Motor neuron (in vitro differentiated cells): ENCODE measurements at places on chromosomes 3 and 15.

DNA sequence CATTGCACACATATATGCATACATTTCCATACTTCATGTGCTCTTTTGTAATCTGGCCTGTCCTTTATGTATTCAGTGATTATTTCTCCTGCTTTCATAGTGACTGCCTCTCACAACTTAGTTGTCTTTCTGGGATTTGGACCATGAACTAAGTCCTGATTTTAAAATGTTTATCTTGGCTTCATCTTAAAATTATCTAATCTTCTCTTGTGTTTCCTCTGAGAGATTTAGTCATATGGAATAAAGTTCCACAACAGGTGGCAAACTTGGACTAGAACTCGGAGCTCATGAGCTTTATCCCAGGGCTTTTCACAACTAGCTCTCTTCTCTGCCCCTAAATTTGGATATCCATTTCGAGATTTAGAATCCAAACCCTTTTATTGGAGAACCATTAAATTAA is 44.3 kb downstream of the U2SURP start:
- ATAC-seq, result peak; percentile 25

DNA sequence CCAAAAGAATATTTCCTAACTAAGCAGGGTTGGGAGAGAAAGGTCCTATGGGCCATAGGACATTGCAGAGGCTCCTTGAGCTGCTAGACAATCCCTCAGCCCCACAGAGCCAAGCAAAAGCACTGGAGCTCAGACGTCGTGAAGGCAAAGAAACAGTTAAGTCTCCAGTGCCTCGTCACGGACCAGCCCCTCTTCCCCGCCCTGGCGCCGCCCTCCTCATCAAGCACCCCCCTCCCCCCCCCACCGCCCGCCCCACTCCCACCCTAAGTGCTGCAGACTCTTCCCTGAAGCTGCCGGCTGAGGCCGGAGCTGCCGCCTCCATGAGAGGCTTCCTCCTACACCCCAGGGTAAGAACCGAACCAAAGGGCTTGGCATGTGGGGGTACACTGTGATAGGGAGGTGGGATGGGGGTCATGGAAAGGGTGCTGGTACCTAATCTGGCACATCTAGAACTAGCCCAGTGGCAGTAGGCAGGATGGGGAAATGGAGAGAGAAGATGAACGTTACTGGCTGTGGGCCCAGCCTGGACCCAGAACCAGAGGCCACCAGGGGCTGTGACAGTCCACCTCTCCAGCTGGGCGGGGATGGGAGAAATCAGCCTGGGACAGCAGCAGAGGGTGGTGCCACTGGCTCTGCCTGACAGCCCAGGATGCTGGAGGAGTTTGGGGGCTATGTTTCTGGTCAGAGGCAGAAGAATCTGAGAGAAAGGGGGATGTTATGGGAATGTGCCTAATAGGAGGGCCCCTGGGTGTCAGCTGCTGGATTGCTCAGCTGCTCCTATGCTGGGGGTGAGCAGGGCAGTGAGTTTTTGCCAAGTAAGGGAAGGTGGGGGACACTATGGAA is at the start of gene MAP1A:
Gene MAP1A (plus strand): TSS at position 255 of the 843 bp plus-strand sequence. CDS start 3,866 bp downstream, outside the sequence.
- peak; percentile 69 for ATAC-seq

DNA sequence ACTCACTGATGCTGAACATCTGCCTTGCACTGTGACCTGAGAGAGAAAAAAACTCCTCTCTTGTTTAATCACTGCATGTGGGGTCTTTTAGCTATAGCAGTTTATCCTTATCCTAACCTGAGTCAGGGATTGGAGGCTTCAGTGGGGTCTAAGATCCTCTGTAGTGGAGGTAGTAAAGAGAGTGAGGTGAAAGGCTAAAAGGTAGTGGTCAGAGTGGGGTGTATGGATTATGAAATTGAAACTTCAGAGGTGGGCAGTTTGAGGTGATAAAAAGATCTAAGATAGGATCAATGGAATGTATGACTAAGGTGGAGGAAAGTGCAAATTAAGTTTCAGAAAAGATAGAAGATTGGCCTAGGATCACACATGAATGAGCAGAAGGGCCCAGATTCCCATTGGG is 36.5 kb downstream of the DET1 start:
- ATAC-seq, result no peak

DNA sequence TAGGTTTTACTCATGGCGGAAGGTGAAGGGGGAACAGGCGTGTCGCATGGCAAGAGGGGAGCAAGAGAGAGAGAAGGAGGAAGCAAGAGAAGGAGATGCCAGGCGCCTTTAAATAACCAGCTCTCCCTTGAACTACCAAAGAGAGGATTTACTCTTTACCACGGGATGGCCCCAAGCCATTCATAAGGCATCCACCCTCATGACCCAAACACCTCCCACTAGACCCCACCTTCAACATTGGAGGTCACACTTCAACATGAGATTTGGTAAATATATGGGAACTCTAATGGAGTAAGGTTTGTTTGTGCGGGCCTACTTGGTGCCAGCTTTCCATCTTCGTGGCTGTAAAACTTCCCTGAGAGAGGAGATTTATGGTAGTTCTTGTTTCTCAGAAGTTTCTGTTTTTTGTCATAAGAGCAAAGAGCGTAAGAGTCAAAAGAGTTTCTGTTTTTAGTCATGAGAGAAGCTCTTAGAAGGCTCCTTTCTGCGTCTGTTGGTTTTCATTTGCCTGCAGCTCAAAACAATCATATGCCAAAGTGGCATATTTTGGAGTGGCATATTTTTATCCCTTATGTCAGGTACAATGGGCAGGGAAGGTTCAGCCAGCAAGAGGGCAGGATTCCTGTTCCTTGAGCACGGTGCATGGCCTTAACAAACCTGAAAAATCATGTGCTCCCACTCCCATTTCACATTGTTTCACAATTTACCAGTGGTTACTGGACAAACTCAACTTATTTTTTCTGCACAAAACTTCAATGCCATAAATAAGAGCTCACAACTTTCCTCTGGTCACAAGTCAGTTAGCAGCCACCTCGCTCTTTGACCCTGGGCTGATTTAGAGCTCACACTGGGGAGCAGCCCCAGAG is 12.5 kb downstream of the PML start:
- no peak for ATAC-seq

DNA sequence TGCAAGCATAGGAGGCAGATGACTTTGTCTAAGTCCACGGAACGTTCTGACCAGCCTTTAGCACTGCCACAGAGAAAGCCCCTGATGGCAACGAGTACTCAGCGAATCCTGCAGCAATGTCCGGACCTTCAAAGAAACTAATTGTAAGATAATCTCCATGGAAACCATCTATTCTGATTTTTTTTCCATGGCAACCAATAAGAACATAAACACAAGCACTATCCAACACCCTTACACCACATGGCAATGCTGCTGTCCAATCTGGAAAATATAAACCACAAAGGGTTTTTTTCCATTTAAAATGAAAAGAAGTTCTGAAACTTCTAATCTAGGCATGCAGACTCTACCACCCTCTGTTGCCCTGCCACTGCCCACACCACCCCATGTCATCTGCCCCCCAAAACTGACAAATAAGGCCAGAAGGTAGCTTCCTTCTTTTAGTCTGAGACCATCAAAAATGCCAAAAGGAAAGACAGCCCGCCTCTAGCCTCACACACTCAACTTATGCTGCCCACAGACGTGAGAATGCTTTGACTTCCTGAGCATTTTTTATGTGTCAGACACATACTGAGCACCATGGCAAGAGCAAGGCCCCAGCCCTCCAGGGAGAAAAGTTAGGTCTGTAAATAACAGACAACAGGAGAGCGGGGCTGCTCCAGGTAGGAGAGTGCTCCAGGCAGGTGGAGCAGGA is 44.5 kb downstream of the POC1A start:
- ATAC-seq, result no peak

- ATAC-seq, result no peak
These were observed 179.4 kb downstream of the SATB1 start for GRCh38 chr3:18245721-18246120.

DNA sequence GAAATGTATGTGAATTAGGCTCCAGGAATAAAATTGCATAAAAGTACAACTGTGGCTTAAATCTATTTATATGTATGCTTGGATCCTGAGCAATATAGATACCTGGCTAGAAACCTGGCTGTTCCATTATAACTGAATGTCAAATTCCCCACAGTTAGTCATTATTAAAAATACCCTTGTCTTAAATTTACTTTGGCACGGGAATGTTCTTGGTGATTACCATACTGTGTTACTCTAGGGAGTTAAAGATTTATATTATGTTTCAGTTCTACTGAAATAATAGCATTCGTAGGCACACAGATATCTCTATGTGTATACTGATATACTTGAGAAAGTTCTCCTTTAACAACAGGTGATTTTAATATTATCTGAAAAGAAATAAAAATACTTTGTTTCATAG is 394.1 kb downstream of the PTPRG start:
- no peak for ATAC-seq

GRCh38 chr15:93052090-93052879 is 36.7 kb downstream of the RGMA start:
- ATAC-seq, result peak; percentile 11

GRCh38 chr3:124300416-124300815 is 308.5 kb upstream of the ROPN1 start:
- no peak for ATAC-seq

GRCh38 chr15:75732809-75733451 is 20.3 kb upstream of the CSPG4 start:
- ATAC-seq, result peak; percentile 82

DNA sequence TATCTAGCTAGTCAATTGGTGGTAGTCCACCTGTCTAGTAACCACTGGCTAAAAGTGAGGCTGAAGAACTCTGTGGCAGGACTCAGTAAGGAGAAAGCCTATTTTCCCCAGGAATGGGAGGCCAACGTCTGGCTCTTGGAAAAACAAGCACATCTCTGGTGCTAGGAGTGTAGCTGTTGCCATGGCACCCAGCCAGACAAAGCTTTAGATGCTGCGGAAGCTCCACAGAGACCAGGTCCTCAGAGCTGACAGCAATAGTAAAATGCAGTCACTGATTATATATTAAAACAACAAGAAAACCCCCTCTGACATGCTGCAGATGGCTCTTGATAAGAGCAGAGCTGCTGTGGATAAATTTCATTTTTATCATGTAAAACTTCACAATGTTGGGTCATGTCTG is 124.9 kb upstream of the STRIT1 start:
- peak; percentile 85 for ATAC-seq

- ATAC-seq, result no peak
These were observed 194.8 kb downstream of the SSR3 start for GRCh38 chr3:156360083-156360482.

DNA sequence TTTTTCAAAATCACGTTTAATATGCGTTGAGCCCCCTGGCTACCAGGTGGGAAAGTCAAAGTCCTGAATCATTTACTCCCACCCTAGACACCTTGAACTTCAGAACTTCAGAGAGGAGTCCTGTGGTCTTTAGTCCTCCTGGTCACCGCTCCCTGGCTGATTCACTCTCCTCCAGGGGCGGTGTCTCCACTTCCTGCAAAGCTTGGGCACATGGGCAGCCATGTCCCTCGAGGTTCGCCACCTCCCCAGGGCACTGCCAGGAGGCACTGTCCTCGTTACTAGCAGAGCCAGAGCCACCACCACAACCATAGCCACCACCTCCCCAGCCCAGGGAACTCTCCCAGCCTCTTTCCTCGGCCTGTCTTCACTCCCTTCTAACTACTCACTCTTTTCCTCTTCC is 31.0 kb downstream of the LOXL1 start:
- no peak for ATAC-seq

GRCh38 chr3:170513642-170514041 is 72.2 kb downstream of the SLC7A14 start:
- ATAC-seq, result no peak

GRCh38 chr15:45414215-45414885 is 36.0 kb upstream of the GATM start:
- no peak for ATAC-seq

- no peak for ATAC-seq
These were observed 330.7 kb upstream of the TPM1 start for GRCh38 chr15:62711691-62712454.

DNA sequence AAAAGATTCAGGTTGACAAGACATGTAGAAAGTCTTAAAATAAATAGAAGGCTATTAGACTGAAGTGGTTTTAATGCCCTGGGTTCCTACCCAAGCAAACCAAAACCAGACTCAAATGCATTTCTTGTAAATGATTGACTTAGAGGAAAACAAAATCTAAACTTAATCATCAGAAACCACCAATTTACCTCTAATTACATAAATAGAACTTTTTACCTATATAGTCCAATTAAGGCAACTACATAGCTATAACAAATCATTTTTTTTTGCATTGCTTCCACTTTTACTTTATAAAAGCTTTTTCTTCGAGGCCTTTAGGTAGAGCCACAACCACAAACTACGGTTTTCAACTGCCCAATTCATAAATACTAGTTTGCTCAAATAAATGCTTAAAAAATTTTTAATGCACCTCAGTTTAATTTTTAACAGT is 231.3 kb upstream of the ARHGEF26 start:
- ATAC-seq, result no peak

DNA sequence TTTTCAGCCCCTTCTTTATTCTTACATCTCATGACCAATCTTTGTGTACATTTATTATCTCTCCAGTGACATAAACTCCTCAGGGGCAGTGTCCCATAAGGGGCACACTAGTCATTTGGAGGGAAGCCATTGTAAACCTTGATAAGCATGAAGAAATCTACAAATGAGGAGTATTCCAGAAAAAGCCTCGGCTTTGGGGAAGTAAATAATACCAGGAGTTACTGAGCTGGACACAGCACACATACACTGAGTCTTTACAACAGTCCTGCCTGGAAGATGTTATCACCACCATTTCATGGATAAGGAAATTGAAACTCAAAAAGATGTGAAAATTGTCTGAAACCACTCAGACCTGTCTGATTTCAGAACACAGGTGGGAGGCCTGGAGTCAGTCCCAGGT is 15.4 kb upstream of the POLR2M start:
- no peak for ATAC-seq

DNA sequence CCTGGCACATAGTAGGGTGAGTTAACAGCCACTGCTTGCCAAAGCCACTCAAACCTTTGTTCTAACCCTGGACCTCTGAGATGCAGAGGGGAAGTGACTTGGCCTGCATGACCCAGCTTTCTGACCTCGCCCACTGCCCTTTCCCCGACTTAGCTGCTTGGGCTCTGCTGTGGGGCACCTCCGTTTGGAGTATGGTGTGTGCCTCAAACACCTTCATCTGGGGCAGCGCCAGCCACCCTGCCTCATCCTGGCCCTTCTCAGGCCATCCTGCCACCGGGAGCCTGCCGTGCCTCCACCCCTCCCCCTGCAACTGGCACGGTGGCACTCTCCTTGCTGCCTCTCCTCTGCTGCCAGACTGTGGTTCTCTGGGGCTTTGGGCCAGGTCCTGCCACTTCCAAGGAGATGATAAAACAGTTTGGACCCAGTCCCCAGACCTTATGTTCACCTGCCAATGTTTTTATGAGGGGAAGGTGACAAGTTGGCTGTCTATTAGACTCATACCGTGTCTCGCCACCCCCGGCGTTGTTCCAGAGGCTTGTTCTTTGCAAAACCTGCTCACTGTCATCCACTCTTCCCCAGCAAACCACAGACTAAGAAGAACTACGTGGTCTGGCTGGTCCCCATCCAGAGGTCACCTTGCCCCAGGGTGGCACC is 32.2 kb downstream of the SLC6A6 start:
- no peak for ATAC-seq

- no peak for ATAC-seq
These were observed 105.1 kb downstream of the CHST2 start for GRCh38 chr3:143224716-143225115.
